Stimulated activated CD8-positive, alpha-beta memory T cell treated with anti-CD3 and anti-CD28 coated beads, Interleukin-2, amount 100 ng/mL, for 1 hour (primary cell): ENCODE measurements at places on chromosomes 5 and 9.

- DNase-seq: no peak
Measured at GRCh38 chr9:4581861-4582565, 80.1 kb upstream of the PLPP6 start.

DNA sequence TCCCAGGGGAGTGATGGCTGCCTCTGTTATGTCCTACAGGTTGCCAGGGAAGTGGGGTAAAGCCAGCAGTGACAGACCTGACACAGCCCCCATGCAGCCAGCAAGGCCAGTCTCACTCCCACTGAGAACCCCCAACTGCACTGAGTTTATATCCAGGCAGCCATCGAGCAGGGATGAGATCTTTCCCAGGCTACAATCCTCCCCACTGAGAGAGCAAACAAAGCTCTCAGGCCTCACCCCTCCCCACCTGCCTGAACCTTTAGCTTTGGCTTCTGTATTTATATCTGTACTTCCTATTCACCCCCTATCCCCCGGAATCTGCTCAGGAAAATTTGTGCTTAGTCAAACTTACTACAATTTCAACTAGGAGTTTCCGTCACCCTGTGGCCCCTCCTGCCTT lies 284.1 kb downstream of the FAM170A start:
- no peak for DNase-seq

- DNase-seq: no peak
Measured at GRCh38 chr5:124738681-124739633, 7.5 kb downstream of the ZNF608 start.

GRCh38 chr5:163747586-163747985 lies 242.2 kb downstream of the MAT2B start:
- no peak for DNase-seq

- DNase-seq: no peak
Measured at GRCh38 chr5:124289641-124290311, 456.7 kb downstream of the ZNF608 start.

DNA sequence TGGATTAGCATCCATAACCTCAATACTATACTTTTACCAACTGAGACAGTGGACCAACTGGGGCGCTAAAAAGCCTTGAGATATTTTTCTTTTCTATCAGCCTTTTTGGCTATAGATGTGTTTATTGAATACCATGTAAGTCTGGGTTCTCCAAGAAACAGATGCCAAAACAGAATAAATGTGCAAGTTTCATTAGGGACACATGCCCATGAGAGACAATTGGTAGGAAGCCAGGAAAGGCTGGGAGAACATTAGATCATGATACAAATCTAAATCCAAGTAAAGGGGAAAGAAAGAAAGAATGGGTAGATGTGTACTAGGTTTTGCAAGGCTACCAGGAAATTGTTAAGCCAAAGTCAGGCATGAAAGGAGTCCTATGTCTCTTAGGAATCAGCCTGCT lies 152.5 kb downstream of the KCTD16 start:
- DNase-seq: no peak

- no peak for DNase-seq
Measured at GRCh38 chr5:41087461-41087860, 16.3 kb upstream of the MROH2B start.
